Kidney epithelial cell (primary cell): ENCODE measurements at places on chromosomes 5 and 9. TPM values are rescaled to one million over a fixed set of nuclear protein-coding genes. Genes with fewer than 3 reads are reported as not detected.
A peak's percentile ranks its signal among the peaks of the same experiment; 100 is the strongest.

DNA sequence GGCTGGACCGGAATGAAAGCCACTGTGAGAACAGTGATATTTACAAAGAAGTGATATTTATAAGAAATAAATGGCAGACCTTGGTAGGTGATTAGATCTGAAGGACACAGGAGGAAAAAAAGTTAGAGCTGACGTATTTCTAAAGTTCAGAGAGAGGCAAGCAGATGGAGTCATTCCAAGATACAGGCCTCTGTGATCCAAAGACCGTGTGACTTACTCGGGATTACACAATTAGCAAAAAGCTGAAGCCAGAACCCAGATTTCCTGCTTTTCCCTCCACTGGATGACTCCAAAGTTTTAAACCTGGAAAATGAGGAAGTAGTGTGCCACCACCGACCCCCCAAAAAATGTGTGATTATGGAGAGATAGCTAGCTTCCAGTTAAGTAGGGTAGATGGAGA is 3.1 kb upstream of the DOCK8 start:
- no peak for DNase-seq

- DNase-seq, result no peak
Measured at GRCh38 chr9:120905315-120906164, 21.1 kb downstream of the TRAF1 start.

- DNase-seq, result no peak
Measured at GRCh38 chr9:96327694-96328352, 25.8 kb upstream of the HSD17B3 start.

GRCh38 chr5:179326122-179326927 is 18.9 kb downstream of the ADAMTS2 start:
- DNase-seq, result no peak

GRCh38 chr5:41921874-41922273 is 3.2 kb upstream of the FBXO4 start:
- no peak for DNase-seq

DNA sequence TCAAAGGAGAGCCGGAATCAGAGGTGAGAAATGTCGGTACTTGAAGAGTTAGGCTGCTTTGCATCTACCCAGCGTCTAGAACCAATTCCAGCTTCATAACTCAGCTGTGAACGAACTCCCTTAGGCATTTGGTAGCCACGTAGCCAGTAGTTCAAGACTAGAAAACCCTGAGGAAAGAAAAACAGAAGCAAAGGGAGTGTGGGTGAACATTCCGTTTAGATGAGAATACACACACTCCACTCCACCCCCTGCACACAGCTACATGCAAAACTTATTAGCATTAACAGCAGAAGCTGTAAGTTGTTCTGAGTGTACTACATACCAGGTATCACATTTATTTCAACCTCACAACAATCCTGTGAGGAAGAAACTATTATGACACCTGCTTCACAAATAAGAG is 78.3 kb downstream of the SMIM23 start:
- DNase-seq, result peak; percentile 48

GRCh38 chr5:60826653-60827052 is 17.4 kb downstream of the ELOVL7 start:
- no peak for DNase-seq

- DNase-seq, result no peak
Measured at GRCh38 chr9:130940693-130941576, 1.9 kb upstream of the FIBCD1 start.

GRCh38 chr9:109251080-109251775 is 69.6 kb downstream of the EPB41L4B start:
- DNase-seq, result no peak

- no peak for DNase-seq
Measured at GRCh38 chr5:169114466-169115065, 186.4 kb downstream of the SLIT3 start.

DNA sequence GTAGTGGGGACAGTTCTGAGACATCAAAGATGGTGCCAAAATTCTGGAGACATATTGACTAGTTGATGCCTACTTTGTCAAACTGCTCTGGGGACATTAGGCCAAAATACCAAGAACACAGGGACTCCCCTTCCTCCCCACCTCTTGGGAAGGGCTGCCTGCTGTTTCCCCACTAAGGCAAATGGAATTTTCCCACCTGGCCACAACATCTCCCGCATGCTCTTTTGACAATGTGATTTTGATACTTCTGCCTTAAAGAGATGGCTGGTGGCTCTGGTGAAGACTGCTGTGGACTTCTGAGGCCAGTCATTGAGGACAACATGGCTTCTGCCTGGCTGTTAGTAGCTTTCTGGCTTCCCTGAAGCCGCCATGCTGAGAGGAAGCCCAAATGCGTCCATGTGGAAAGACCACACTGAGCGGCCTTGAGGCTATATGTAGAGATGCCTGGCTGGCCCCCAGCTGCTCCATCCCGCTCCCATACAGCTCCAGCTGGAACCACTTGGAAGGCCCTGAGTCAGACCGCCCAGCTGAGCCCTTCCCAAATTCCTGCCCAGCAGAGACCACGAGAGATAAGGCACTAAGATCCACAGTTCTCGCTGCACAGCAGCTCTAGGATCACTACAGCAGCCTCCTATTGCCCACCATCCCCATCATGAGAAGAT is 226.7 kb downstream of the SYK start:
- no peak for DNase-seq

DNA sequence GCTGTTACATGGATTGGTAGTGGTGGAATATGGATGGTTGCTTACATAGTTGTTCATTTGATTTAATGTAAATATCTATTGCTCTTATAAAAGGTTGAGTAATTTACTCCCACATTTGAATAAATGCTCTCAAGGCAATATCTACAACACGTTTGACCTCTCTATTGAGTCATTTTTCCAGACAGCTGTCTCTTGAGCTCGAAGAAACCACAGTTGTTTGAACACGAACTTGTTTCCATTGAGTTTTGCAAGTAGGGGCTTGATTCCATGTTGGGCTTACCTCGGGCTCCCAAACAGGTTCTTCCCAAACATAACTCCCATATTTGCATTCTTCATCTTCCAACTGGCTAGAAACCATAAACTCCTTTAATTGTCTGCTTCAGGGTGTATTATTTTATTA is 115.0 kb upstream of the HMHB1 start:
- DNase-seq, result no peak

- no peak for DNase-seq
Measured at GRCh38 chr5:123582550-123583285, 70.7 kb downstream of the CSNK1G3 start.

- DNase-seq, result no peak
Measured at GRCh38 chr9:87889065-87889881, 6.6 kb downstream of the SPATA31E1 start.

DNA sequence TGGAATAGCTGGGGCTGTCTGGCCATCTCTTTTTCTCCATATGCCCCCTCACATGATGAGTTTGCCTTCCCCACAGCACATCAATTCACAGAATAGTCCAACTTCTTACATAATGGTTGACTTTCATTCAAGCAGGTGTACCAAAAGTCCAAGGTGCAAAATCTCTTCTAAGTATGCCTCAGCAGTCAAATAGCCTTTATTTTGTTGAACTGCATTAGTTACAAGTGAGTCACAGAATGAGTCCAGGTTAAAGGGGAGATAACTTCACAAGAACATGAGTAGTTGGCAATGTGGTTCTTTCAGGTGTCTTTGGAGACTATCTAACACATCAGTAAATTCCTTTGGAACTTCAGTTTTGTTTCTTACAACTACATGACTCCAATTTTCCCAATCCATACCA is 672.5 kb downstream of the PRELID2 start:
- DNase-seq, result no peak

DEPDC1B gene
- 10.6 TPM in 2 replicates for total RNA-seq

NR5A1 gene
- total RNA-seq, result not detected in 2 replicates

TARS1 gene
- 314 and 320 TPM in 2 replicates for total RNA-seq

MLANA gene
- total RNA-seq, result not detected in 2 replicates

FAM114A2 gene
- 14.5 and 29.6 TPM in 2 replicates for total RNA-seq

RLN2 gene
- total RNA-seq, result 1.0 and 2.5 TPM in 2 replicates

SH3PXD2B gene
- 57.4 and 62.4 TPM in 2 replicates for total RNA-seq

SLC25A2 gene
- total RNA-seq, result not detected in 2 replicates

RMRP gene
- 1,522 and 7,636 TPM in 2 replicates for total RNA-seq

POLK gene
- total RNA-seq, result 16.2 and 18.6 TPM in 2 replicates

CRHBP gene
- not detected in 2 replicates for total RNA-seq
